ENCODE measurements at places on chromosomes 3 and 15.

- no peak for DNase-seq
These were observed 45.6 kb downstream of the DLEC1 start for GRCh38 chr3:38084334-38085310.

- DNase-seq: peak; percentile 25
These were observed 34.6 kb downstream of the CD200R1L start for GRCh38 chr3:112811917-112812660.

GRCh38 chr3:40237889-40238571 is 71.5 kb upstream of the EIF1B start:
- DNase-seq: peak; percentile 55

DNA sequence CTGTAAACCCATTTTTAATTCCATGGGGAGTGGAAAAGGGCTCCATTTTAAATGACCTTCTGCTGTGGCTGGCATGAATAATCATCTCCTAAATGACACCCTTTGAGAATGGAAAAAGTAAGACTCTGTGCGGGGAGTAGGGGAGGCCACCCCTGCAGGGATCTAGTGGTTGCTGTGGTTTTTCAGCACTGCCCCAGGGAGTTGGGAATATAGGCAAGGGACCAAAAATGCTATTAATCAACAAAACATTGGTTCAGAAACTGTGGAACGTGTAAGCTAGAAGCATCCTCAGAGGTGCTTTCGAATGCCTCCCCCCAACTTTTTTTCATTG is 30.1 kb upstream of the ADAMTS7 start:
- no peak for DNase-seq

DNA sequence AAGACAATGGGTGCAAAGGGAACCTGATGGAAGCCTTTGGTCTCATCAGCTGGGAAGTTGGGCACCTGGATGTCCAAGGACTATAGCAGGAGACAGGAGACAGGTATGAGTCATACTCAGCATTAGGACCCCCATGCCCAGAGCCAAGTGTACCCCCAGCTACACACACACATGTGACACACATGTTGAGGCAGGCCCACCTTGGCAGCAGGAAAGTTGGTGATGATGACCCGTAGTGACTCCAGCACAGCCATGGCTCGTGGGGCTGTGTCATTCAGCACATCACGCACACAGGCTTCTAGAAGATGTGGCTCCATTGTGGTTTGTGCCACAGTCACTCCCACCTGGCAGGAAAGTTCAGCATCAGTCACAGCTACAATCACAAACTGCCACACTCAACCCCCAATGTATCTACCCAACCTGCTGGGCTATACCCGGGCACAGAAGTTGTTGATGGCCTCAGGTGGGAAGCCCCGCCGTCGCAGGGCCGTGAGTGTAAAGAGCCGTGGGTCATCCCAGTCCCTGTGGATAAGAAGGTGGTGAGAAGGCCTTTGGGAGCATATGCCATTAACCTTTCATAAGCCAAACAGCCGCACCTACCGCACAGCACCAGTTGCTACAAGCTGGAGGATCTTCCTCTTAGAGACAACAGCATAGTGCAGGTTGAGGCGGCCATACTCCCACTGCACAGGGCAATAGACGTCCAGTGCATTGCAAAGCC is 5.2 kb upstream of the QRICH1 start:
- DNase-seq: peak; percentile 23

DNA sequence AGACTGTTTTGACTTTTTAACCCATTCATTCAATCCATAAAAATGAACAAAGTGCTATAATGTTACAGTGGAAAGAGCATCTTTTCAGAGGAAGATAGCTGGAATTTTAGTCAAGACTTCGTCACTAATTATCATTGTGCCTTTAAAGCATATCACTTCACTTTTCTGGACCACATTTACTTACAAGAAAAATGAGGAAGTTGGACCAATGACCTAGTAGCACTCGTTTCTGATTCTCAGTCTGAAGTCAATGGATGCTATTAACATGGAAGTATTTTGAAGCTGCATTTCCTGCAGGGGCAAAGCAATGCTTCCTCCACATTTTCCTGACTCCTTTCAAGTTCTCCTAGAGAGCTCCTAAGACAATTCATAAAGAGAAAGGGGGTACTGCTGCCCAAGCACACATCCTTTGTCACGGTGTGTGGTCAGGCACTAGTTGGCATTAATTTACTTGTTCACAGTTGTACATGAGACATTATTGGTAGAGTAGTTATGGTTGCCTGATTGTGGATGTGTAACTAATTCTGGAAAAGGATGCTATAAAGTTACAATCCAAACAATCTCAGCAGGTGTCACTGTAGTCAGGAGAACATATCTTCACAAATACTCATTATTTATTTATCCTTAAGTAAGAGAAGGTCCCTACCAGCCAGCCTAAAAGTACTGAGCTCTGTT is 1049.1 kb downstream of the FHIT start:
- no peak for DNase-seq

DNA sequence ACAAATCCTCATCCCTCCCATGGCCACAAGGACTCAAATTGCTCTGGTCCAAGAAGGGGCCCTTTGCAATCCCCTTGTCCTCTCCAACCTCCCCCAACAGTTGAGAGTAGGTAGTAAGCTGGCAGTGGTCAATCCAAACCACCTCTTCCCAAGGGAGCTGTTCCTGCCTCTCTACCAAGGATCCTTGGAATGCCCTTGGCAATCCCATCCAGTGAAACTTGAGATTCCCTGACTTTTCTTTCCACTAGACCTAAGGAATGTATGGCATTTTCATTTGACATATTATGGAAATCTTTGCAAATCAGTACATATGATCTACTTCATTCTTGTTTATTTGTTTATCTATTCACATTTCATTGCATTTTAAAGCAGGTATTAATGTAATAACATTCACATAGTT is 4.8 kb upstream of the RBP2 start:
- DNase-seq: no peak

DNA sequence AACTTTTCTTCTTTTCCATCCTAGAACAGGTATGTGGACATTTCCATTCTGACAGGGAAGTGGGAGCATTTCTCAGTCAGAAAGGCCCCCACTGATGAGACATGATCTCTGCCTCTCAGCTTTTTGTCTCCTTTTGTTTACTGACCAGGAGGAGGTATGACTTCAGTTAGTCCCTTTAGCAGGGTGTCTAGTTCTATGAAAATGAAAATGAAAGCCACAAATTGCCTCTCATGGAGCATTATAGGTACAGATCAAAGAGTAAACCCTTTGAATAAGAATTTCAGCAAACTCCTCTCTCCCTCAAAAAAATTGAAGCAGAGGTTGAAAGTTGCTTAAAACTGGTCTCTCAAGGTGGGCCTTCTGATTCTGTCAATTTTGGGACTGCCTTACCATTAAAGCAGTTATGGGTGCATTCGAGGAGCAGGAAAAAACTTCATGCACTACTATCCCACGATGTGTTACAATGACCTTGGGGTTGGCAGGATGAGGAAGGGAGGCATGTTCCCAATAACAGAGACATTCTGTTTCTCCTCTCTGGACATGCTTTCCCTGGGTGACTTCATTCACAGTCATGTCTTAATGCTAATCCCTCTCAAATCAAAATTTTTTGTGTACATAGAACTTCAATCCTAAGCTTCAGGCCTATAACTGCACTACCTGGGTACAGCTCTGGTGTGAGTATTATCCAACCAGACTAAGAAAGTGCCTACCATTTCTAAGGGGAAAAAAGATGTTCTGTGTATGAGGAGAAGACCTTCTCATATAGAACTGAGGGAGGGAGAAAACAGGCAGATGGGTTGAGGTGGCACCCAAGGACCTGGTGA is 50.6 kb upstream of the TBC1D23 start:
- DNase-seq: no peak

DNA sequence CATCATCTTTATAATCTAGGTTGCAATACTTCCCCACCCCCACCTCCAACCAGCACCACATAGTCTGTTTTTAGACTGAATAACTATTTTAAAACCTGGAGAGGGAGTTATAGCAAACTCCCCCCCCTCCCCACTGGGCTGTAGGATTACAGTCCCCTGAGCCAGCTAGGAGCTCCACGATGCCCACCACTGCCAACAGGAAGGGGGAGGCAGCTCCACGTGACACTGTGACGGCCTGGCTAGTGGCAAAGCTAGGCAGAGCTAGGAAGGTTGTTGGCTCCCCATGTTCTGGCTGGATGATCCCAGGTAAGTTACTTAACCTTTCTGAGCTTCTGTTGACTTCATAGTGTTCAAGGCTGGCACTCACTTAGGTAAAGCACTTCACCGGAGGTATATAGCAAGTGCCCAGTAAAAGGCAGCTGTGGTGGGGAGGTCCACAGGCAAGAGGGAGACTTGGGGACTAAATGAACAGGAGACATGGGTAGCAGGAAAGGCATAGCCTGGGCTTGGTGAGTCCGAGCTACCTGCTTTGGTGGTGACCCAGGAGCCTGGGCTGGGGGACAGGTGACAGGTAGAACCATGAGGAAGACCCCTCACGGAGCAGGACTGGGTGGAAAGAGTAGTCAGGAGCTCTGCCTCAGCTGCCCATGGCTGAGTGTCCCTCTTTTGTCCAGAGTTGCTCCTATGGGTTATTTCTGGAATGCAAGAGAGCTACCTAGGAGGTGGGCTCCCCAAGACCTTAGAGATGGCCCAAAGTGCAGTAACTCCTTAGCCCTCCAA is 4.0 kb upstream of the TBC1D21 start:
- DNase-seq: no peak

DNA sequence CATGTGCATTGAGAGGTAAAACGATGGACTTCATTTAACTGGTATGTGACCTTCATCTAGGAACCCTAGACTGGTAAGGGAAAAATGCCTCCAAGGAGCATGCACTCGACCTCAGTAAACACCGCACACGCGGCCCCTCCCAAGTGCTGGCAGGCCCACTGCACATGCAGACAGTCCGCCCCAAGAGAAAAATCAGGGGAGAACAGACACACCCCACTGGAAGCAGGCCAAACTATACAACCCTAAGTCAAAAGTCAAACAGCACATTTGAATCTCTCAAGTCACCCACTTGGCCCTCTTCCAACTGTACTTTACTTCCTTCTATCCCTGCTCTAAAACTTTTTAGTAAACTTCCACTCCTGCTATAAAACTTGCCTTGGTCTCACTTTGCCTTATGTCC is 250.1 kb upstream of the HES1 start:
- no peak for DNase-seq

DNA sequence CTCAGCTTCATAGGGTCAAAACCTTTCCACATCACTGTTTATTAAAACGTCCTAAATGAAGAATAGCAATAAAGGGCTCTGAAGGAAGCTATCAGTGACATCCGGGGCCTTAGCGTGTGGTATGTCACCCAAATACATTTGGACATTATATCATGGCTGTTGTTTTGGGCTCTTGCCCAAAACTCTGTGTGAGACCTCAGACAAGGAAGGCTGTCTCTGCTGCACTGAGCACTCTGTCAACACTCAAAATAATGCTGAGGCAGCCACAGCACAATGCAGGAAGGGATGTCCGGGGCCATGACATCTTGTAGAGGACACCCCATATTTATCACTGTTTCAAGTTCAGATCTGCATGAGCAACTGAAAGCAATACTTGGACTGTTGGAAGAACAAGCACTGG is 293.8 kb upstream of the WNT5A start:
- DNase-seq: no peak

DNA sequence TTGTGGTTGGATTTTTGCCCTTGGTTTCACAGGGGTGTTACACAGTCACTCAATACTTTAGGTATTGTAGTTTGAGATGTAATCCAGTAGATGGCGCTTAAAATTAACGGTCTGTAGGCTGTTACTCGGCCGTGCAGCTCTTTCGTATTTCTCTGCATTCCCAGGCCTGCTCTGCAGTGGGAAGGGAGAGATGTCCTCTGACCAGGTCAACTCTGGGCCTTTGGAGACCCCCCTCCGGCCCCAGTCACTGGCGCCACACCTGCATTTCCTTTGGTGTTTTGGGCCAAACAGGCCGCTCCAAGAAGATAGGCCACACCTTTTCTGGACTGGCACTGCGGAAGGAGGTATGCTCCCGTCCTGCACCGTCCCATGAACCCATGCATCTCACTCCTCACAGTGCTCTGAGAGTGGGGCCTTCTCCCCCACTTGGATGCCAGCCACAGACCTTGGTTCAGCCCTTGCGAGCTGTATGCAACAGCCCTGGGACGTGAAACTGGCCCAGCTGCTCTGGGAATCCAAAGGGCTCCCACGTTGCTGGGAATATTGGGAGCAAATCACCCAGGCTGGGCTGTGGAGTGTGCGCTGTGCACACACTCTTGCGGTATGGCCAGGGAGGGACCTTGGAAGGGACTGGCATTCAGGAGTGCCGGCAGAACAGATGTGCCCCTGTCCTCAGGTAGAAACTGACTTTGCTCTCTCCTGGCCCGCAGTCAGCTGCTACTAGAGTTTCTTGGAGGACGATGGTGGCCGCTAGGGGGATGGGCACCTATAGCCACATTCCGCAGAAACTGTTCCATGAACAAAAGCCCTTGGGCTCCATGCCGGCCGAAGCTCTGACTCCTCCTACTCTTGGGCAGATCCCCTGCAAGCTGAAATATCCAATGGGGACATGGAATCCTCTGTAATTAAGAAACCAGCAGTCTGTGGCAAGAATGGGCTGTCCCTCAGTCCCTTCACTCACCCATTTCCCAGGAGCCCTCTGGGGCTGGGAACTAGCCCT is 410.5 kb upstream of the CADM2 start:
- DNase-seq: peak; percentile 22

DNA sequence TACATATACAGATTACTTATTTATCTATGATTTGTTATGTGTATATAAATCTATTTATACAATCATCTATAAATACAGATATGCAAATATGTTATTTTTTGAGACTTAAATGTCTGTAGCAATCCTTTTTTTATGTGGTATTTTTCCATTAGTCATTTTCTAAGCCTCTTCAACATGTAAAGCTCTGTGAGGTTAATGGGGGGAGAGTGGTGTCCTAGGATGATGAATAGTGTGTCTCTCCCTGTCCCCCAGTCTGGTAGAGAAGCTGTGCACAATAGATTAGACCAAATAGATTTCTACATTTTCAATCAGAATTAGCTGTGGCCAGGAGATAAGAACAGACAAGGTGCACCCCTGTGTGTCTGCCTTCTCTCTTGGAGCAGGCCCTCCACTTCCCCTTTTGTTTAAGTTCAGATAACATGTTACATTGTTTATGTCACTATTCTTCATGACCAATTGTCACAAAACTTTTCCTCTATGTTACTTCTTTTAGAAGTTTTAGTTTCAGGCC is 453.9 kb downstream of the LPP start:
- DNase-seq: no peak

DNA sequence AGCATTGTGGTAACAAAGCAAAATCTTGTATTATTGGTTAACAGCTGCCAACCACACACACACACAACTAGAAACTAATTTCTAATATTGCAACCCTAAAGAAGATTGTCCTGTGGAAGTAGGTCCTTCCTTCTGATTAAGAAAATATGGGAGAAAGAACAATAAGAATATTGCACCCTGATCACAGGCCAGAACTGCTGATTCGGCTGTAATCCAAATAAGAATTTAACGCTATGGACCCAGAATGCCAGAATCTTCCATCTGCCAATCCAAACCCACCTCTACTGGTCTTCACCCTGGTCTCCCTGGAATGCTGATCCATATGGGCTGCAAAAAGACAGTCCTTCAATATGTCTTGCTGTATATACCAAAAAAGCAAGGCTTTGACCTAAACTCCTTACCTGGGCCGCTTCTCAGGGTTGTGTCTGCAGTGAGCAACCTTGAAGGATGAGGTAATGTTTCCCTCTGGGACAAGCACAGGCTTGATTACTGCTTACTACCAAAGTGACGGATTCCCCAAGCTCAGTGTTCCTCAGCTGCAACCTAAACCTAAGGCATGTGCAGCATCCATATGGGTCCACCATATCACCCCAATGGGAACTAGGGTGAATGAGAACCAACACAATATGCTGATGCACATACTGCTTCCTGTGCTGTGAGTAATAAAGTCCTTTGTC is 8.0 kb downstream of the CCDC14 start:
- DNase-seq: no peak

- no peak for DNase-seq
These were observed 36.6 kb downstream of the TJP1 start for GRCh38 chr15:29785642-29786041.
